ENCODE measurements at places on chromosomes 11 and 22. TPM values are rescaled to one million over a fixed set of nuclear protein-coding genes. Genes with fewer than 3 reads are reported as not detected.

The TBC1D22A gene
- 10.7 TPM for total RNA-seq

The GAB4 gene
- not detected for total RNA-seq

The TEX54 gene
- 0.66 TPM for total RNA-seq

The OR6A2 gene
- not detected for total RNA-seq

The EXT2 gene
- total RNA-seq: 120 TPM

The OR52E4 gene
- not detected for total RNA-seq

The PAMR1 gene
- not detected for total RNA-seq

The GRK2 gene
- total RNA-seq: 42.6 TPM

The TESMIN gene
- total RNA-seq: 3.6 TPM

The CLCF1 gene
- 7.5 TPM for total RNA-seq

The ARHGEF17 gene
- total RNA-seq: 8.2 TPM

The MYRF gene
- 2.9 TPM for total RNA-seq

The NXPE4 gene
- total RNA-seq: not detected

The ABTB2 gene
- 4.0 TPM for total RNA-seq

The BLID gene
- total RNA-seq: 6.0 TPM

The MYO18B gene
- 2.3 TPM for total RNA-seq

The TBX1 gene
- total RNA-seq: 0.17 TPM

The KCNE3 gene
- not detected for total RNA-seq

The NR1H3 gene
- 13.4 TPM for total RNA-seq

The MUC15 gene
- not detected for total RNA-seq

The MS4A6E gene
- total RNA-seq: not detected

The CRYBB3 gene
- total RNA-seq: not detected

The RAG2 gene
- not detected for total RNA-seq

Measured in HT1080 (cell line).